ENCODE measurements at places on chromosomes 3 and 15.

DNA sequence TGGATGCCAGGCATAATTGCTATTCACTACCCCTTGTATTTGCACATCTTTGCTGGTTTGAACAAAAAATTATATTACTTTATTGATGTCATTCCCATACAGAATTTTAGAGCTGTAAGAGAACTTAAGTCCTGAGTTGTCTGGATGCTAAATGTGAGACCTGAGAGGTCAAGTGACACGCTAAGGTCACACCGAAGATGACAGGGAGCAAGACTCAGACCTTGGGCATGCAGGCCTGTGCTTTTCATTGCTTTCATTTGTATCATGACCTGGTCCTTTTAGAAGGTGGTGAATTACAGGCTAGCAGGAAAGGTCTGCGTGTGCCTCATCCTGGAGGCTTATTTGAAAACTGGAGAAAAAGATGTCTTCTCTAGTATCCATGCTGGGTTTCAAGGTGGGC, 312.0 kb upstream of the RASGRP1 start:
- DNase-seq, result no peak

DNA sequence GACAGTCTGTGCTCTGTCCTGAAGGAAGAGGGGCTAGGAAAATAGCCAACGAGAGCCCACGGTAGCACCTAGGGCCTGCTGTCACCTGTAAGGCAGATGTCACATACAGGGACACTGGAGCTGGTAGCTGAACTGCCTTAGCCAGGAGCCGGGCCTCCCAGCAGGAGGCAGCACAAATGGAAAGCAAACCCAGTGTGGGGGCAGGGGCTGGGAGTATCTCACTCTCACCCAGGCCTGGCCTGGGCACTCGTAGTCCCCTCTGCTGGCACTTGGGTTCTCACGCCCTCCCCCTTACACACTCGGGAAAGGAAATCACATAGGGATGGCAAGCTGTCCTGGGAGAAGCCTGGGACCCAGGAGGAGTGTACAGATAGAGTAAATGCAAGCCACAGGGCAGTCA, 173.1 kb upstream of the CHRNA7 start:
- DNase-seq, result no peak

GRCh38 chr15:59654046-59654445, 3.3 kb downstream of the GTF2A2 start:
- DNase-seq, result no peak

DNA sequence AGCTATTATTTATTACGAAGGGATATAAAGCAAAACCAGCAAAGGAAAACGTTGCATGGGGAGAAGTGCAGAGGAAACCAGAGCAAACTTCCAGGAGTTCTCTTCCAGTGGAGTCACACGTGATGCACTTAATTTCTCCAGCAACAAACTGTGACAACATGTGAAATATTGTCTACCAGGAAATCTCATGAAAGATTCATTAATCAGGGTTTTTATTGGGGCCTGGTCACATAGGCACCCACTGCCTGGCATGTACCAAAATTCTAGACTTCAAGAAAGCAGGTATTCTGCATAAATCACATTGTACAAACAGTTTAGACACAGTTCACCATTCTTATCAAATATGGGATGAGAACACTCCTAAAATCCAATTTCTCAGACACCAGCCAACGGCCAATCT, 5.4 kb upstream of the TFG start:
- DNase-seq, result no peak

- DNase-seq, result no peak
Observed at GRCh38 chr3:195401943-195402342, 40.9 kb downstream of the ACAP2 start.

- no peak for DNase-seq
Observed at GRCh38 chr3:182921665-182922355, 58.5 kb downstream of the DCUN1D1 start.

DNA sequence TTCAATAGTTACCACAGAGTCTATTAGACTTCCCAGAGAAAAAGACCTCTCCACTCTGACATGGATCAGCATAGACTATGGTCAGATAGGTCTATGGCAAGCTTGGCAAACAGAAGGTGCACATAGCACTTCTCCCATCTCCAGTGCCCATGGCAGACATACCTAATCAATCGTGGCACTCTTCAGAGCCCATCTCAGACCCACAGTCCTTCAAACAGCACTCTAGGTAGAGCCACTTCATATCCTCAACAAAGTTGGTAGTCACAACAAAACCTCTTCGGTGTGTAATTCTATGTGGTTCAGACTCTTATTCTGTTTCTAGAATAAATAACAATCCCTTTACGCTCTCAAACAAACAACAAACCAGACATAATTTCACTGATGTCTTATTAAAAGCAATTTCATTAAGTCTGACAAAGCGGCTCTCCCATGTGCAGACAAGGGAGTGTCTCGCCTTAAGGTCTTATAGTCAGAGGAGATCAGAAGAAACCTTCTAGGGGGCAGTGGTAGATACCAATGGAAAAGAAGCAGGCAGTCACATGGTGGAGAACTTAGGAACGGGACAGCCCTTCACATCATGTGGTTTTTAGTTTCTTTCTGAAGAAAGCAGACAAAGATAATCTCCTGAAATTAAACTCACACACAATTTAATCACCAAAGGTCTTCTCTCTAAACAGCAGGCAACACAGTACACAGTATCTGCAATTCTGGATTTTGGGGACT, 483.4 kb downstream of the FOXP1 start:
- DNase-seq, result no peak

GRCh38 chr3:71425491-71426071, 157.9 kb downstream of the FOXP1 start:
- DNase-seq, result no peak

- DNase-seq, result no peak
Observed at GRCh38 chr3:77362936-77363335, 323.0 kb downstream of the ROBO2 start.

DNA sequence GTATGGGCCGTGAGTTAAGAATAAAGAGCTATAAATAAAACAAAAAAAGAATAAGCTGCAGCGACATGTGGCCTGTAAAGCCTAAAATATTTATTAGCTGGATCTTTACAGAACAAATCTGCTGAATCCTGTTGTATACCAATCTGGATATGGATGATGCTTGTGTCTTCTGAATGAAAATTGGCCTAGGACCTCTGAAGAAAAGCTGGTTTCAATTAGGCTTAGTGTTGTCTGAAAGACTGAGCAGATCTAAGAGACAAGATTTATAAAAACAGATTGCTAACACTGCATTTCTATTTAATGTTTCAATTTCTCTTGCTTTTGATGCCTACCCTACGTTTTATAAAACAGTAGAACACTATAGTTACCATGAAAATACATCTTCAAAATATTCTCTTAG, 57.9 kb downstream of the ST3GAL6 start:
- no peak for DNase-seq

- no peak for DNase-seq
Observed at GRCh38 chr3:149449799-149450198, 24.7 kb upstream of the TM4SF4 start.

DNA sequence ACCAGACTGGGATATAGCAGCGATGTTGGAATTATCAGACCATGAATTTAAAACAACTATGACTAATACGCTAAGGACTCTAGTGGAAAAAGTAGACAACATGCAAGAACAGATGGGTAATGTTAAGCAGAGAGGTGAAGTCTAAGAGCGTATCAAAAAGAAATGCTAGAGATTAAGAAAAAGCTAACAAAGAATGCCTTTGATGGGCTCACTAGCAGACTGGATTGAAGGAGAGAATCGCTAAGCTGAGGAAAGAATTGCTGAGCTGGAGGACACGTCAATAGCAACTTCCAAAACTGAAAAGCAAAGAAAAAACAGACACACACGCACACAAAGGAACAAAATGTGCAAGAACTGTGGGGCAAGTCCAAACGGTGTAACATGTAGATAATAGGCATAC, 20.0 kb upstream of the CMTM6 start:
- DNase-seq, result no peak

- no peak for DNase-seq
Observed at GRCh38 chr3:194584866-194585265, 48.4 kb downstream of the TMEM44 start.

DNA sequence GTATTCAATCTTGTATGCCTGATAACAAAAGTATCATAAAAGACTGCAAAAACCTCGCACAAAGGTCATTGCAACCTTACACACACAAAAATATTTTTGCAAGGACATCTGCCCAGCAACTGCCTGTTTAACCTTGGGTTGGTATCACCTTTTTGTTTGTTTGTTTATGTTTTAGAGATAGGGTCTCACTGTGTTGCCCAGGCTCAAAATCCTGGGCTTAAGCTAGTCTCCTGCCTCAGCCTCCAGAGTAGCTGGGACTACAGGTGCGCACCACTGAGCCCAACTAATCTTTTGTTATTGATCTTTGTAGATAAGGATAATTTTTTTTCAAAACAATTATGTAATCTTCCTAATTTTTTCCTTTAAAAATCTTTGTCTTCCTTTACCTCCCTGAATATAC, 54.2 kb downstream of the SPTSSB start:
- no peak for DNase-seq

GRCh38 chr3:171646357-171647133, 163.7 kb downstream of the PLD1 start:
- no peak for DNase-seq

DNA sequence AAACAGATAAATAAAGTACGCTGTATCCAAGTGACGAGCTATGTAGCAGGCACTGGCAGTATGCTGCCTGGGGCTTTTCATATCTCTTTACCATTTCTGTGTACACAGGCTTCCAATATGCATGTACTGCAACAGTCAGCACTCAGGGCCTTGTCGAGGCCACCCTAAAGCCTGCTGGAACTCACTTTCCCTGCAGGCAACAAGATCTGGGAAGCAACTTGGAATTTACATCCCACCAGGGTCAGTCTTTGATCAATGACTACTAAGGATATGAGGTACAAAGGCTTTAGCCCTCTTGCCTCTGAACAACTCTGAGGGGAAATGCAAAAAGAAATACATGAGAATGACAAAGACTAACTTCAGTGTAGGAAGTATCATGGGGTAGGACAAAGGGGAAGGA, 101.8 kb upstream of the ARL6 start:
- DNase-seq, result no peak

GRCh38 chr3:58874248-58874741, 175.5 kb downstream of the CFAP20DC start:
- DNase-seq, result no peak

- no peak for DNase-seq
Observed at GRCh38 chr3:23459889-23460546, 256.9 kb downstream of the UBE2E2 start.

GRCh38 chr15:74281147-74282133, 45.3 kb downstream of the CCDC33 start:
- no peak for DNase-seq

DNA sequence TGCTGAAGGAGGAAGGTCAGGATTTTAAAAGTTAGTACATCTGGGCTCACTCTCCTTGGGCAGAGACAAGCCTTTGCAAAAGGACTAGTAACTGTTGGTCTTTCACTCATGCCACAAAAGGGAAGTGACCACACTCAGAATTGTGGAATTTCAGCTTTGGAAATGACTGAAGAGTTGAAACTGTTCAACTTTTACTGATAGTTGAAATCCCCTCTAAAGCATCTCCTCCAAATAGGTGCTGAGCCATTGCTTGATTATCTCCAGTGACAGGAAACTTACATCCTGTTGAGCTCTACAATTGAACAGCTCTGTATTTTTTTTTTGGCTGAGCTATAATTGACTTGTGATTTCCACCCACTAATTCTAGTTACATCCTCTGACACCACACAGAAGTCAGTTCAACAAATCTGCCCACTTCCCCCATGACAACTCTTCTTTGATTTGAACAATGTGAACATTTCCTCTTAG, 254.8 kb upstream of the TPRG1 start:
- DNase-seq, result no peak

GRCh38 chr3:156725682-156726081, 51.3 kb downstream of the TIPARP start:
- DNase-seq, result no peak

DNA sequence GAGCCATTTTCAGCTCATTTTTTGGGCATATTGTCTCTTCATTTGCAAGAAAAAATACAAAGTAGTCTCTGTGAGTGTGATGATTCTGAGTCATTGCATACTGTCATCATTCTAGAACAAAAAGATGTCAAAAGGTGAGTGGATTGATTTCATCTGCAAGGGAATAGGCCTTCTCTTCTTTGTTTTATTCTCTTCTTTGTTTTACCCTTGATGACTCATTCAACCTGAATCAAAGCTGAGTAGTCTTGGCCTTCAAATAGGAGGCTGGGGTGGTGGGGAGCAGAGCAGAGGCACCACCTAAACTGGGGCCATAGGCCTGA, 25.4 kb downstream of the CYP19A1 start:
- no peak for DNase-seq

DNA sequence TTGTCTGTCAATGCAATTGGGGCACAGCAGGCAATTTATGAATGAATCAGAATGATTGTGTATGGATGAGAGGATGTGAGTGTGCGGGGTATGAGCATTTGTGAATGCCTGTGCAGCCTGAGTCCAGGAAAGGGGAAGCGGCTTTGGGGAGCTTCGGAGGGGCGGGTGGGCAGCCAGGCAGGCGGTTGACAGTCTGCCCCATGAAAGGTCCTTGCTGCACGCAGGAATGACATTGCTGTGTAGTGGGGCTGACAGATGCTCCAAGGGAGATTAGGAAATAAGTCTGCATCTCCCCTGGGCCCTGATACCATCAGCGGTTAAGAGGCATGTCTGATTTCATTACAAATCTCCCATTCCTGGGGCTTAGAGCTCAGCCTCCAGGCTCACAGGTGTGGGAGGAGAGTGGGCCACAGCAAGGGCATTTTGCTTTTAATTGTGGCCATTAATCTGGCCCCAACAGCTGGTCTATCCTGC, 26.4 kb upstream of the TSPAN3 start:
- DNase-seq, result no peak

DNA sequence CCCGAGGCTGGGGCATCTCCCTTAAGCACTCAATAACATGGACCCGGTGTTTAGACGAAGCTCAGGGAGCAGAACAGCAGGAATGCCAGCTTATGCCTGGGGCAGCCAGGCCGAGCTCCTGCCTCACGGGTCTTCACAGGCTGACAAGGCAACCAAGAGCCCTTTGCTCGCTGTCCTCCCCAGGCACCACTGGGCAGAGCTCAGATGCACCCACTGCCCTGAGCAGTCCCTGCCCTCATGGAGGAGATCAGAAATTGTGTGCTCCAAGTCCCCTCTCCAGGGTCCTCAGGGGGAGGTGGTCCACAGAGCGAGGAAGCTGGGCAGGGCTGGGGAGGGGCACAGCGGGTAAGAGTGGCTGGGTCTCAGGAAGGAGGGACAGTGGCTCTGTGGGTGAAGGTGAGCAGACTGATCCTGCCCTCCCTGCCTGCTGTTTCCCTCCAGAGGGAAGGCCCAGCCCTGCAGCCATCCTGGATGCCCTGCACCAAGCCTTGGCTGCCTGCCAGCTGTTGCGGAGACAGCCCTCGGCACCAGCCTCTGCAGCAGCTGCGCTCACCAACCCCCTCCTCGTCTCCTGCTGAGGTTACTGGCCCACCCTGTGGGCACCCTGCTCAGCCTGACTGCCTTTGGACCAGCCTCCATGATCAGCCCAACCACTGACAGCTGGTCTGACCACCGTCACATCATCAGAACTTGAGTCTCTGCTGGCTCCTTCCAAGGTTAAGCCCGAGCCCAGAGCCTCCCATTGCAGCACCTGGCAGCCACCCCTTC, 21.1 kb upstream of the GP9 start:
- DNase-seq, result no peak

DNA sequence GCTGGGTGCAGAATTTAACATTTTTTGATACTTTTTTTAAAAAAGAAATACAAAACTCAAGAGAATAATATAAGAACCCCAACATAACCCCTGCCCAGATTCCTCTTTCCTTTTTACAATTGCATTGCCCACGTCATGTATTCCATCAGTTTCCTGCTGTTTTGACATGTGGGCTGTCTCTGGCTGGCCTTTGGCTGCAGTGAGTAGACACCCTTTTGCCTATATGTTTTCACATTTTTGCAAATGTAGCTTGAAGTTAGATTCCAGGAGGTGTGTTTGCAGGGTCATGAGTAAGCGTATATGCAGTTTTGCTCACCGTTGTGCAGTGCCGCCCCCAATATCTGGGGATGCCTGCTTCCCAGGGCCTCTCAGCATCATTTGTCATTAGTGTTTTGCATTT, 28.0 kb upstream of the ATP10A start:
- no peak for DNase-seq

Measured in activated T-helper 1 cell treated with anti-CD3 and anti-CD28 coated beads, Interleukin-2, amount 50 U/mL, for 16 hours (primary cell).